GM03348 (cell line): ENCODE measurements at places on chromosomes 12 and 14.

GRCh38 chr12:49051373-49051764 is 9.2 kb downstream of the KMT2D start:
- no peak for DNase-seq

- DNase-seq, result no peak
Measured at GRCh38 chr14:99072433-99072832, 199.6 kb downstream of the BCL11B start.

DNA sequence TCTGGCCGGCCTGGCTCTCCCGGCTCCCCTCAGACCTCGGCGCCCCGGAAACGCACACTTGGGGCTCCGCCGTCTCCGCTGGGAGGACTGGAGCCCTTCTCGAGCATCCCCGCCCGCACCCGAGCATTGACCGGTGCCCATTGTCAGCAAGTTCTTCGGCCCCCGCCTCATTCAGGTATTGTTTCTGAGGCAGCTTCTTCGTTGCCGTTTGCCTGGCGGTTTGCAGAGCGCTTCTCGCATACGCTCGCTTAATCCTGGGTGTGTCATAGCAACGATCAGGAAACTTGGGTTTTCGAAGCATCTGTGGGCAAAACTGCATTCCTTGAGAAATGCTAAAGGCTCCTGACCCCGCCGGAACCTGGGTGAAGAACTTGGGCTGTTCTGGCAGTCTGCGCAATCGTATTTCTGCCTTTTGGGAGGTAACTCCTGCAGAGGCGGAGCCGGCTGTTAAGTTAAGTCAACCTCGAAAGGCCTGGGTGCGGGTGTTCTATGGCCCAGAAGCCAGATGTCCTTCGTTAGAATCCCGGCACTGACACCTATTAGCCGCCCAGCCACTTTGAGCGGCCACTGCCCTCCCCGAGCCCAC is 518 bp downstream of the GSKIP start:
- DNase-seq, result peak; percentile 67

DNA sequence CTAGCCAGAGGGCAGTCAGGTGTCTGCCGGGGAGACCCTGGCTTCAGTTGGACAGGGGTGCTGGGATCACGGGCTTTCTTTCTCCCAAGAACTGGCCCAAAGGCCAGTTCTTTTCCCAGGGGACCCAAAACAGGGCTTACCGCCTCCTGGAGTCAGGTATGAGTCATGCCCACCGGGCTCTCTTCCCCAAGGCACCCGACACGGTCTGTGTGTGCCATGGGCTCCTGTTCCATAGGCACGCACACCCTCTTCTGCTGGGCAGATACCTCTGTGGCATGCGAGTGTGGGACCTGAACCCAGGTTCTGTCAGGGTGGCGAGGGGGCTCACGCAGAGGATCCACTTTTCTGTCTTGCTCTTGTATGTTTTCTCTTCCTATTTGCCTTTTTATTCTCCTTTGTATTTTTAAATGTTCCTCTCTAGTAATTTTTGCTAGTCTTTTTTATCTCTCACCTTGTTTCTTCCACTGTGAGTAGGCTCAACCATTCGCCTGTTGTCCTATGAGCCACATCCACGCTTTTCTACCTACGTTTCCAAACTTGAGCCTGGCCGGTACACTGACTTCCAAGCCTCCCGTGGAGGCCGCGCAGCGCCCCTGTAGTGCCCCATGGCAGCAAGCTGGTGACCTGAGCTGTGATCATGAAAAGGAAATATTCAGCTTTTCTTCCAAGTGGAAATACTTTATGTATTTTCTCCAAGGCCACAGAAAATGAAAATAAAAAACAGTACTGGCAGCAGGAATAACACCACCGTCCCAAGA is 362.2 kb downstream of the CACNA1C start:
- no peak for DNase-seq

DNA sequence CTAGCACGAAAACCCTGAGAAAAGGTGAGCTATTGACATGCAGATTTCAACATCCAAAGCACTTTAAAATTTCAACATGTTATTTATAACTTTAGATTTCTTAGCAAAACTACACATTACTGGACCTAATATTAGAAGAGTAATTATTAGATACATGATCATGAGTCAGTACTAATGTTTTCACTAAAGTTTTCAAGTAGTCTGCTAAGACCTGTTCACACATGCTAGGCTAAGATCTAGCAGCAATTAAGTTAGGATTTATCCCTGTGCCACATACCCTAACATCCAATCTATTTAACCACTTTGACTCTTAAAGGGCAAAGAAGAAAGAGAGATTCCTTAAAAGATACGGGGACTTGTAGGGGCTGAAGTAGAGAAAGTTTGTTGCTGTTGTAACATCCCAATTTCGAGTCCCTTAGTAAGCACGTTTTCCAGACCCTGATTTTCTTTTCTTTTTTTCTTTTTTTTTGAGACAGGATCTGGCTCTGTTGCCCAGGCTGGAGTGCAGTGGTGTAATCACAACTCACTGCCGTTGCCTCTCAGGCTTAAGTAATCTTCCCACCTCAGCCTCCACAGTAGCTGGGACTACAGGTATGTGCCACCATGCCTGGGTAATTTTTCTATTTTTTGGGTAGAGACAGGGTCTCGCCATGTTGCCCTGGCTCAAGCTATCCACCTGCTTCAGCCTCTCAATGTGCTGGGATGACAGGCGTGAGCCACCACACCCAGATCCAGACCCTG is 102.5 kb upstream of the ATF7IP start:
- no peak for DNase-seq

DNA sequence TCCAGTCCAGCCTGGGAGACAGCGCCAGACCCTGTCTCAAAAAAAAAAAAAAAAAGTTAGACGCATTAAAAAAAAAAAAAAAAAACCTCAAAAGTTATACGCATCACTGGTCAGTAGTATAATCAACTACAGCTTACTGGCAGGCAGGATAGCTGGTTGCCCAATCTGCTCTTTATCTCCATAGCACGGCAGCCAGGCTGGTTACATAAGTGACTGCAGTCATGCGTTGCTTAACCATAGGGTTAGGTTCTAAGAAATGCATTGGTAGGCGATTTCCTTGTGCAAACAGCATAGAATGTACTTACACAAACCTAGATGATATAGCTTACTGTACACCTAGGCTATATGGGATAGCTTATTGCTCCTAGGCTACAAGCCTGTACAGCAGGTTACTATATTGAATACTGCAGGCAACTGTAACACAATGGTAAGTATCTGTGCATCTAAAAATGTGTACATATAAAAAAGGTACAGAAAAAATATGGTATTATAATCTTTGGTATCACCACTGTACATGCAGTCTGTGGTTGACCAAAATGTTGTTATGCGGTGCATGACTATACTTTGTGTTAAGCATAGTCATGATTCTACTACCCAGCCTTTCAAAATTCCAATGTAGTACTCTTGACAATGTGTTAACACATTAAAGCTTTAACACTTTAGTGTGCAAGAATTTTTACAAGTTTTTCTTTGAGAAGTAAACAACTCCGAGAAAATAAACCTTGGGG is 8.1 kb downstream of the L2HGDH start:
- no peak for DNase-seq

- peak; percentile 56 for DNase-seq
Measured at GRCh38 chr12:25615119-25615518, 62.0 kb upstream of the LMNTD1 start.

DNA sequence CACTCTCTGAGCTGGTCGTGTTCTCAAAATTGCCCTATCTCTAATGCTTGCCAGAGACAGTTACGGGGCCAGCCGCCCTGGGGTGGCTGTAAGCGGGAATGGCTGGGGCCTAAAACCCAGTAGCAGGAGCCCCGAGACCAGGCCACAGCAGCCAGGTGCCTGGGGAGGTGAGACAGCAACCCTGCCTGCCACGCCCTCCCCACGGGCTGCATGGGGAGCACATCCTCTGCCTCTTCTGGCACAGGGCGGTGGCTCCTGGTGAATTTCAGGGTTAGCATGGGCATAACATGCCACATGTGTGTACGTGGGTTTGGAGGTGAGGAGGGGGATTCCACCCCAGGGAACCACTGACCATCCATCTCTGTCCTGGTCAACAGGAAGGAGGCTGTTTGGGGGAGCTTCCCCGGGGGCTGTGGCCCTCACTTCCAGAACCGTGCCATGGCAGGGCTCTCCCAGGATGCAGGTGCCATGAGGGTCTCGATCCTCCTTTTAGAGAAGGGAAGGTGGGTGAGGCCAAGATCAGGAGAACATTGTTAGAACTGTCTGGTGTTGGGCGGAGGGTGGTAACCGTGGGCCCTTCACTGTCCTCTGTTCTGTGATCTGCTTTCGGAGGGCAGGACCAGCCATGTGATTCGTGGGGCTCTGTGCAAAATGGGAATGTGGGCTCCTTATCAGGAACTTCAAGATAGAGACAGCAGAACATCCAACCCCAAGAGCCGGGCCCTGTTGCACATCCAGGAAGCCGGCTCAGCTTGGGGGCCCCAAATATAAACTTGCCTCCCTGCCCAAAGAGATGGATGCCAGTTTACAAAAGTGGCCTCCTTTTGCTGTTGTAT is 312.2 kb upstream of the DIO3 start:
- DNase-seq, result no peak

DNA sequence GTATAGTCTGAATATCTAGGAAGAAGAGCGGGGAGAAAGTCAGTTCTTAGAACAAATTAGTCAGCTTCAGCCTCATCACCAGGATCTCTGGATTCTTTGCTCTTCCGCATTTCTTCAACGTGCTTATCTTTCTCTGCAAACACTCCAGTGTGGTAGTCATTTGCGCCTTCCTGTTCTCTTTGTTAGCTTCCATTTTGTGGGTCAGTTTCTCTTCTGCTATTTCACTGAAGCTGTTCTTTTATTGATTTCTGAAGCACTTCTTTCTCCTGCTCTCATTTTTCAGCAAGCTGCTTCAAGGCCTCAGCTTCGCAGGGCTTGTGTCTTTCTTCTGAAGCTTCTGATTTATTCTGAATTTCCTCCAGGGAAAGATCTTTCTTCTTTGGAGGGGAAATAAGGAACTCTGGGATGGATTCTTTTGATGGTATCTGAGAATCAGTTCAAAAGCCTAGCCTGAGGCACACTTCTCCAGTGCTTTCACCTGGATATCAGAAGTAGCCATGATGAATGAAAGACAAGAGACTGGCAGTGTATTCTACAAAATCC is 13.5 kb downstream of the AMN1 start:
- no peak for DNase-seq

- peak; percentile 89 for DNase-seq
Measured at GRCh38 chr14:77158175-77158881, 16.7 kb upstream of the ZDHHC22 start.

- peak; percentile 63 for DNase-seq
Measured at GRCh38 chr14:57390806-57391516, 575 bp downstream of the NAA30 start.

DNA sequence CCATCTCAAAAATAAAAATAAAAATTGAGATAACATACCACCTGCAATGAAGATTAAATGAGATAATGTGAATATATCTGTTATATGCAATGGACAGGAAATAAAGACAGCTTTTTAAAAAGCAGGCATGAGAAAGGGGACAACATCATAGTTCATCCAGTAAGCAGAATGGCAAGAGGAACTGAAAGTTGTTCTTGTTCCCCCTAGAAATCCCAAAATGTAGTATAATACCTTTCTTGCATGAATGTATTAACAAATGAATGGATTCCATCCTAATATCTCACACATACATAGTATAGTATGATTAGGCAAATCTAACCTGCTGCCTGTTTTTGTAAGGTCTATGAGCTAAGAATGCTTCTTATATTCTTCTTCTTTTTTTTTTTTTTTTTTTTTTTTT is 31.4 kb downstream of the FGD6 start:
- no peak for DNase-seq

DNA sequence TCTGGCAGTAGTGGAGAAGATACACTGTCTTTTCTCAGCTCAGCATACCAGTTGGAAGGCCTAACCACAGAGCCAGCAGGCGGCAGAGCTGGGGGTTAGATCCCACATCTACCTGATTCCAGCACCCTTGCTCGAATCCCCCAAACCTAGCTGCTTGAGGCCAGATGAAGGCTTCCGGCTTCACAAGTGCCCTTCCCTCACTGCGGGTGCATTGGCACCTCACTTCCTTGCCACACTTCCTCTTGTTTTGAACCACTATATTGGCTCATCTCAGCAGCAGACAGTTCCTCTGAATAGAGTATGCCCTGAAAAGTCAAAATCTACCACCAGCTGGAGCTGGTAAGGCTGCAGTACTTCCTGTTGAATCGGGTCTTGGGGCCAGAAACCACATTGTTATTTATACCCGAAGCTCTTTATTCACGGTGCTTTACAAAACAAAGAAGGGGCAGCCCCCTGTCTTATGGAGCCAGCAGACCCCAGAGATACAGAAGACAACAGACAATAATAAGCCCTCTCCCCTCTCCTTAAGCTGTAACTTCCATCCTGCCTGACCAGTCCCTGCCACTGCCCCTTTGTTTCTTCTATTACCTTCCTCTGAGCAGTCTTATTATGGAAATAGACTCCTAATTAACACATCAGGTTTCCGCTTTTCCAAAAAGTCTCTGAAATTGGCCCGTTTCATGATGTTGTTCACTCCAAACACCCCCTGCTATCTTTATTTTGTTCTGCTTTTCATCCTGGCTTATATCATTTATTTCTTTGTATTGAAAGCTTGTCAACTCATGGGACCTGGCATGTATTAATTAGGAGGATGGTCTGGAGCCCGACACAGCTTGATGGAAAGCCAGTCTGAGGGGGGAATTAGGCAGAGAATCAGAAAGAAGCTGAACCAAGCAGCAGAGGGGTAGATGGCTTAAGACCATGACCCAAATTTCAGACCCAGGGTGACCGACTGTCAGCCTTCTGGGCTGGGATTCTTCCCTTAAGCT is 233.5 kb downstream of the EFCAB11 start:
- peak; percentile 13 for DNase-seq

- no peak for DNase-seq
Measured at GRCh38 chr12:45302621-45303369, 86.9 kb downstream of the ANO6 start.

GRCh38 chr14:24086193-24086955 is 7.7 kb upstream of the PCK2 start:
- no peak for DNase-seq

DNA sequence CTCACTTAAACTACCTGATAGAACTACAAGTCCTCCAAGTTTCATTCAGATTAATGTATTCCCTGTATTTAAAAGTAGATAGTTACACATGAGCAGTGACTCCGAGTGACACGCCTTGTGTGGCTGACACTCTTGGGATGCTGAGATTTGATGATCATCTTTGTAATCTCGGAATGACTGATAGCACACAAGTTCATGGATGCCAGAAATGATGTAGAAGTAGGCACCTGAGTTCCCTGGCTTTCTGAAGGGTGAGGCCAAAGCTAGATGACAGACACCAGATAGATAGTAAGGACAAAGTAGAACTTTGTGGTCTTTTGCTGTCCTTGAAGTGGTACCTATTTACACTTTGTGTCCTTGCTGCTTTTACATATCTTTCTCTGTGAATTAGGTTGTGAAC is 491.2 kb downstream of the PCNX1 start:
- no peak for DNase-seq

DNA sequence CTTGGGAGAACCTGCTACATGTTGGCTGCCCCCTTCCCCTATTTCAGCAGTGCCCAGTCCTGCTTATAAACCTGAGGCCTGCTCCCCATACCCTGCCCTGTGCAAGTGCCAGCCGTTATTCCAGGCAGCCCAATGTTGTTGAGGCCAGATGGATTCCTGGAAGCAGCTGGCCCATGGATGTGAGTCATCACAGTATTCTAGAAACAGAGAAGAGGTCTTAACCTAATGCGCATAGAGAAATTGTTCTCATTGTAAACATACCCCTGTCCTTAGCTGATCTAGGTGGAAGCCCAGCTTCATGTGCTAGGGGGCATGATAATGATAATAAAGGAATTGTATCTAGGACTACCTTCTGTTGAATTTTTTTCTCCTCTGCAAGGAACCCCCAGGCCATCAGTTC is 69.7 kb downstream of the TSPAN11 start:
- DNase-seq, result peak; percentile 53
